Activated CD4-positive, alpha-beta T cell treated with anti-CD3 and anti-CD28 coated beads, Interleukin-2, amount 50 U/mL, for 1 hour (primary cell): ENCODE measurements at places on chromosomes 2 and 18.

DNA sequence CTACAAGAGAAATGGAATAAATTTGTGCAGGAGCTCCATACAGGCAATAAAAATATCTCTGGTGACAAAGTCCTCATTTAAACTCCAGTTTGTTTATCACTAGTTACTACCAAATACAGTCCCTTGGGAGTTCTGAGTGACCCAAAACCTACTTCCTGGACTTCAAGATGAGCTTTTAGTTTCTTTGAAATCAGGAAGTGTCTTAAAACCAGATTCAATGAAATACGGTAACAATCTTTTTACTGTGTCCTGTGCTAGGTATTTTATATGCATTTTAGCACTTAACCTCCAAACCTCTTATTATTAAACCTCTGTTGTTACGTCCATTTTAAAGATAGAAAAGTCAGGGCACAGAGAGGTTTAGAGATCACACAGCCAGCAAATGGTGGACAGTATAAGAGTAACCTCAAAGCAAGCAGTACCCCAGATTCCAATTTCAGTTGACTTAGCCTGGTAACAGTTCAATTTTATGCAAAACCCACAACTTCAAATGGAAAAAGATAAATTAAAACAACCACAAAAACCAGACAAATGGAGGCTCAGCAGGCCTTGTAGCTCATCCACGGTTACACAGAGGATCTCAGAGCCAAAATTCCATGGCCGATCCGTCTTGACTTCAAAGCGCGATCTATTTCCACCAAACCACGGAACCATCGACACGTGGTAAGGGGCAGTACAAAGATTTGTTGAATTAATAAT is 1.3 kb upstream of the KCMF1 start:
- peak; percentile 20 for DNase-seq

- DNase-seq: no peak
These were observed 33.0 kb upstream of the METTL21A start for GRCh38 chr2:207658156-207658555.

DNA sequence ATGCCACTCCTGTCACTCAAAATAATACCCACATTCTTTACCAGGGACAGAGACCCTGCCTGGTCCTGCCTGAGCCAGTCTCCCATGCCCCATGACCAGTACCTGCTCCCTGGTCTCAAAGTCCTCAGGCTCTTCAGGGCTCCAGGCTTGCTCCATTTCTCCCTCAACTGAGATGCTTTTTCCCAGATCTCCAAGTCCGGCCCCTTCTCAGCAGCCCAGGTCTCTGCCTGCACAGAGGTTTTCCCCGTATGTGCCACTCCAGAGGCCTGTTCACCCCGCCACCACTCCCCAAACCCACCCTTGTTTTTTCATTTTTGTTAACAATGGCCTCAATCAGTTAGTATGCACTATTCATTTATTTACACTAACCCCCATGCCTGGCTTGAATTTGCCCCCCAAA is 499.5 kb upstream of the MYT1L start:
- DNase-seq: no peak

- no peak for DNase-seq
These were observed 7.5 kb downstream of the TTC32 start for GRCh38 chr2:19894134-19894792.

DNA sequence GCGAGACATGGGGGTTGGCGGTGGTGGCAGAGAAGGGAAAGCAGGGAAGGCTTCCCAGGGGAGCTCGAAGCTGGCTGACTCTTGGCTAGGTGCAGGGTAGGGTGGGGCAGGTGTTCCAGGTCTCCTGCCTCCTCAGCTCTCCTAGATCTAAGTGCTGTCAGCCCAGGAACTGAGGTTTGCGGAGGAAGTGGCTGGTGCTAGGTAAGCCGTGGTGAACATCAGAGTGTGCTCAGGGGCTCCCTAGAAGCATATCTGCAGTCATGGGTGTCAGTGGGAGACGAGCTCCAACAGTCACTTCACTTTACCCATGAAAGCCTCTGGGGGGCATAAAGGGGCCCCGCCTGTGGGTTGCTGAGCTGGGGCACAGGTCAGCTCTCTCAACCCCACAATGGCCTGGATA is 34.1 kb downstream of the ARHGEF4 start:
- DNase-seq: no peak

- DNase-seq: no peak
These were observed 283.6 kb downstream of the CYP26B1 start for GRCh38 chr2:71864085-71864484.

DNA sequence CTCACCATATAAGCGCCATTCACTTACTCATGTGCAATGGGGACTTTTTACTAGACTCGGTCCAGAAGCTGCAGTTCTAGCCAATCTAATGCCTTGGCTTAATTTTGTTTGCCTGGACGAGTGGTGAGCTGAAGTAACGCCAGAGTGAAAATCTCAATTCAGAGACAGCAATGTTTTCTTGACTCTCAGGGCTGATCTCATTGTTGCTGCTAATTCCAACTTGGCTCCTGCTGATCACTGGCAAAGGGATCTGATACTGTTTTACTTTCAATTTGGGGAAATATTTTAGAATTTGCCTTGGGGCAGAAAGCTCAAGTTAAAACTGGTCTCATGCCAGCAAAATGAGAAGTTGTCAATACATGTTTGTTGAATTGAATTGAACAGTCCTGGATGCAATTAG is 906.6 kb upstream of the CDH2 start:
- no peak for DNase-seq

- DNase-seq: no peak
These were observed 129.8 kb downstream of the PXDN start for GRCh38 chr2:1614564-1614963.

GRCh38 chr2:199833525-199833924 is 17.5 kb downstream of the FTCDNL1 start:
- DNase-seq: no peak

GRCh38 chr2:190578158-190579057 is 43.9 kb upstream of the NEMP2 start:
- DNase-seq: no peak

- DNase-seq: peak; percentile 63
These were observed at the start of gene MTX2 for GRCh38 chr2:176269319-176270099. Gene MTX2 (plus strand): TSS chr2:176269442. CDS start chr2:176269630, 188 bp downstream.

GRCh38 chr18:44771572-44771955 is 90.9 kb downstream of the SETBP1 start:
- no peak for DNase-seq

- DNase-seq: peak; percentile 4
These were observed 245.0 kb upstream of the FN1 start for GRCh38 chr2:215680605-215681598.

- no peak for DNase-seq
These were observed 2.9 kb upstream of the IGFBP5 start for GRCh38 chr2:216698293-216698692.

GRCh38 chr18:13438507-13439056 is 220.0 kb downstream of the LDLRAD4 start:
- no peak for DNase-seq

DNA sequence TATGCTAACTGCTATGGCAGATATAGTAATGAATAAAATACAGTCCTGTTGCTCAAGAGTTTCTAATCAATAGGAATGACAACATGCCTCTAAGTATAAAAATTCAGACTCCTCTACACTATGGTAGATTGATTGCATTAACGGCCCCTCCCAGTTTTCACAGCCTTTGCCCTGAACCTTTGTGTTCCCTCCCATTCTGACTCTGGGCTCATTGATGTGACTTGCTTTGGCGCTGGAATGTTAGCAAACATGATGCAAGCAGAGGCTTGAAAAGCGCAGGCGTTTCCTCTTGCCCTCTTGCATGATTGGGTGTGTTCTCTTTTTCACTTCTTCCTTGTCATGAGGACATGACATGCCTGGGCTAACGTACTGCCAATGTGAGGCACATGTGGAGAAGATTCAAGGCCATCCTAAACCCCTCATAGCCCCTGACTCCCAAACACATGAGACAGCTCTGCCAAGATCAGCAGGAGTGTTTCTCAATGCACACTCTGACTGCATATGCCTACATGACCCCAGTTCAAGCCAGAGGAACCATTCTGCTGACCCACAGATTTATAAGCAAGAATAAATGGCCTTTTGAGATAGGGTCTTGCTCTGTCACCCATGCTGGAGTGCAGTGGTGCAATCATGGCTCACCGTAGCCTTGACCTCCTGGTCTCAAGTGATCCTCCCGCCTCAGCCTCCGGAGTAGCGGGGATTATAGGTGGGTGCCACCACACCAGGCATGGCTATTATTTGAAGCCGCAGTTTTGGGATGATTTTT is 49.7 kb upstream of the CD28 start:
- no peak for DNase-seq

DNA sequence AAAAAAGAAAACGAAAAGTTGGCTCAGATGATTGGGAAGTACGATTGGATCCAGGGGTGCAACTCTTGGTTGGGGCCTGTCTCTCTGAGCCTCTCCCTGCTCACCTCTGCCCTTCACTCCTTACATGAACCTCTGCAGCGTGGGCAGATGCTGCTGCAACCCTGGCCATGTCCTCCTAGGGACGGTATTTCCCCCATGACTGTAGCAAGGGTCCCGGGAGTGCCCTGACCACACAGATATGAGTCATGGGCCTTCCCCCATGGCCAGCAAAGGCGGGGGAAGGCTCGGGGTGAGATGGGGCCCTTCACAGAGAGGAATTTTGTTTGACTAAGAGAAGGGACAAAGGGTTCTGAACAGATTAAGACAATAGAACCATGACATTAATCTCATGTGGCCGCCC is 129.0 kb downstream of the NCK2 start:
- peak; percentile 30 for DNase-seq

DNA sequence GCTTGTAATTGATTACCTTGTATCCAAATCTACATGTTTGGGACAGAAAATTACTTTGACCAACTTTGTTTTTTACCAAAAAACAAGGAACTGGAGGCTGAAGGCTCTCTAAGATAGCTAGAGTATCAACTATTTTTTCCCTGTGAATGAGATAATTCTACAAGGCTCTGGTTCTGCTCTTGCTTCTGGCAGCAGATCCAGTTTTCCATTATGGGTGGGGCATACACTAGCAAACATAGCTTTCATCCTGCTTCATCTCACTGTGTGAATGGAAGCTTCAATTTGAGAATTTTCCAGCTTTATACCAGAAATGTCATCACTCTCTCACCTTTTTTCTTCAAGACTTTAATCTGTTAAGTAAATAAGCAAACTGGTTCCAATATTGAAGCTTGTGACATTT is 249.7 kb downstream of the RPRM start:
- DNase-seq: no peak

DNA sequence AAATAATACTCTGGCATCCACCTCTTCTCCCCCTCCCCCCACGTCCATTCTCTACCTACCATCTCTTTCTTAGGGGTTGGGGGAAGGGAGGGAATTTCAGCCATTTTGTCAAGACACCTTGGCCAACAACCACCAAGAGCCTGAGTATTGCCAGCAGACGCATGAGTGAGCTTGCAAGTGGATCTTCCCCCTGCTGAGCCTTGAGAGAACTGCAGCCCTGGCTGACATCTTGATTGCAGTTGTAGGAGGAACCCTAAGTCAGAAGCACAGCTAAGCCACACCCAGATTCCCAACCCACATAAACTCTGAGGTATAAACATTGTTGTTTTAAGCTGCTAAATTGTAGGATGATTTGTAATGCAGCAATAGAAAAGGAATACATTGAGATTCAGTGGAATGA is 165.6 kb downstream of the TMEFF2 start:
- DNase-seq: no peak
